CD4-positive, alpha-beta T cell (primary cell): ENCODE measurements at places on chromosomes 2 and 18.

DNA sequence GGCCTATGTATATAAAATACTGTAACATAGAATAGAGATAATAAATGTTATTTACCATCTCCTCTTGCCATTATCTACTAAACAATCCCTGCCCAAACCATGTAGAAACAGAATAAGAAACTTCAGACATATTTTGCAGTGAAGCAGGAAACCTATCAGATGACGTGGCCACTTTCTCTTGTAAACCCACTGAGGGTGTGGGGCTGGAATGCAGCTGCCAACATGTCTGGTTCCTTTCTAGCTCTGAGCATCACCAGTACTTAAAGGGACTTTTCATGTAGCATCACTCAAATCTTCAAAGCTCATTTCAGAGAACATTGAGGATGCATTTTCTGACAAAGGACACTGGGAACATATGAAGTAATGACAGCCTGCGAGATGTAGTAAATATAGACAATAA is 251.8 kb downstream of the LPIN1 start:
- no peak for DNase-seq

- DNase-seq: no peak
Observed at GRCh38 chr2:54239427-54239826, 16.6 kb downstream of the TSPYL6 start.

DNA sequence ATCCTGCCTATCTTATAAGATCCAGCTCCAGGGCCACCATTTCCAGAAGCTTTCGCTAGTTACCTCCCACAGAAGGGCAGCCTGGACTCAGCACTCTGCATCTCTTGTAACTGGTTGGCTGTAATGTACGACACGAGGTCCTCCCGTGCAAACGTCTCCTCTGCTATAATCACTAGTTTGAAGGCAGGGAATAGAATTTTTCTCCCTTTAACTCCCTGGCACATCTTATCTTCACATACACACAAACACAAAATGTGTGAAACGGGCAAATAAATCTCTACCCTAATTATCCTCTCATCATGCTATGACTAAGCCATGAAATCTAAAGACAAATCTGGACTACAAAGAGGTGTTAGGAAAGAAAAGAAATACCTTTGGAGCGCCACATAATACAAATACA is 36.8 kb downstream of the RNU4ATAC start:
- no peak for DNase-seq

DNA sequence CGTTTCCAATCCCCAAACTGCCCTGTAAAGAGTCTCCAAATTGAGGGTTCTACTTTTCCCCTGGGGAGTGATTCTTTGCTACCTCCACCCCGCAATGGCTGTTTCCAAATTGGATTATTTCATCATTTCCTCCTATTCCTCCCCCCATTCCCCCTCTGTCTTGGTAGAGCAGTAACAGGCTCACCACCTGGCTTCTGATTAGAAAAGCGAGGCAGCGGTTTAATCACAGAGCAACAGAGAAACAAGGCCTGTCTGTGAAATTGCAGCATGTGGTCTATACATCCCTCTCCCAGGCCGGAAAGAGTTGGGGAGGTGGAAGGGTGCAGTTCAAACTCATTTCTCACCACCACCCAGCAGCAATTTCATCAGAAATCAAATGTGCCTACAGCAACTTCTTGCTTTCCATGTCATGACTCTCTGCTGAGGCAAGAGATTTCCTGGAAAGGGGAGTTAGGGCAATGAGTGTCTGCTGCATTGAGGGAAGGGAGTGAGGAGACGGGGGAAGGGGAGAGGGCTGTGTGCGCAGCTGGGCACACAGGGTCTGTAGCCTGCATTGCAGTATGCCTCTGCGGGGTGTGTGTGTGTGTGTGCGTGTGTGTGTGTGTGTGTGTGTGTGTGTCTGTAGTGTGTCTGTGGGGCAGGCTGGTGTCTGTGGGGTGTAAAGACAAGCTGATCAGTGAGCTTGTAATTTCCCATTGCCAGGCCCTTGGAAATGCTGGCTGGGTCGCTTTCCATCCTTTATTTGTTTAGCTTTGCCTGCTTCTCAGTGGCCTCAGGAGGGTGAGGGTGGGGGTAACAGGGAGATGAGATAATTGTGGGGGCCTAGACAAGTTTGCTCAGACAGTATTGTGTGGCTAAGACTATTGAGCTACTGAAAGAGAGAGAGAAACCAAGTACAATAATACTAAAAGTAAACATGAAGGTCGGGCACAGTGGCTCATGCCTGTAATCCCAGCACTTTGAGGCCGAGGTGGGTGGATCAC is 13.5 kb upstream of the IGFBP2 start:
- DNase-seq: no peak

DNA sequence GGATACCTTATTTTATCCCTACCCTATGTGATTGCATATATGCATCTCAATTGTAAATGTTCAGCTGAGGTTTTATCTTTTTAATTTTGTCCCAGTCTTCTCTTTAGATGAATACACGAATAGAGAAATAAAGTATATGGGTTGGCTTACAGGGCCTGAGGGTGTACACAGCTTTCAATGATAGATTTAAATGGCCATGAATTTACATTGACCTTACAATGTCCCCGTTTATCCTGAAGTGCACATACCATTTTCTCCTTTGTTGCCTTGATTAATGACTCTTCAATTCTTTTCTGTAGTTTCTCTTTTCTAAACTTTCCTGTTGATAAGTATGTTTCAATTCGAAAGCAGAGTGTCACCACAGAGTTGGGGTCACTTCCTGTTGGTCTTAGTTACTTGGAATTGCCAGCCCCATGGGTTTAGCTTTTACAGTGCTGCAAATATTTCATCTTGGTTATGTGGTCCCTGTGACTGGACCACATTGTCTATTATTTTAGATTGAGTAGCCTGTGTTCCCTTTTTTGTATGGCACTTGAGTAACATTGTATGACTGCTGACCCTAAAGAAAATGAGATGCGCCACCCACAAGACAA is 1616.3 kb upstream of the ACVR2A start:
- no peak for DNase-seq

- no peak for DNase-seq
Observed at GRCh38 chr2:212842544-212843185, 304.1 kb upstream of the ERBB4 start.

DNA sequence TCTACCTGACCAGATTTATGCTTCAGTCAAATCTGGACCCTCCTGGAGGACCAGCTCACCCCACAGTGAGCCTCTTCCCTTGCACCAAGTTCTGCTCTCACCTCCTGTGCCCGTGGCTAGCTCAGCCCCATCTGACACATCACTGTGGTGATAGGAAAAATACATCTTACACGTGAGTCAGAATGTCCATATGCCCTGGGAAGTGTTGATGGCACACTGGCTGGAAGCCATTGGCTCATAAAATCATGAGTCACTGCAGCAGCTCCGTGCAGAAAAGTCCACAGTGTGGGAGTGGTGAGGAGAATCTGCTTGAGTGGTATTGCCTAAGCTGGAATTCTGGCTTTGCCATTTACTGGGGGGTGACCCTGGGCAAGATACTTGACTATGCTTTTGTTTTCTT is 42.6 kb upstream of the RAPGEF4 start:
- no peak for DNase-seq

DNA sequence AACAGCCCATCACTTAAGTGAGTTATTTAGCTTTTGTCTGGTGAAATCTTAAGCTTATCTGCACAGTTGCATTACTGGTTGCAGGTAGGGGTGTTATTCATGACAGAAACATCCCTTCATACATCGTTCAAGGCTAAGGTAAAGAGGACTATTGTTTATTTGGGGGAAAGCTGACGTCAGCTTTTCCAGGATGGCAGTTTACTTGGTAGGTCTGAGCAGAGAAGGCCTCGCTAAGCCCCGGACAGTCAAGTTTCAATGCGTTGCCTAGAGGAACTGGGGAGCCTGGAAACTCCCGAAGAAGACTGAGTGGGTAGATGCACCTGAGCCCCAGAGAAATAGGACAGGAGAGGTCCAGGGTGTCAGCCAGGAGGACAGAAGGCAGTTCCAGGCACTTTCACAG is 2.2 kb downstream of the RNU4ATAC start:
- DNase-seq: no peak

GRCh38 chr18:7608174-7608550 is 41.0 kb downstream of the PTPRM start:
- DNase-seq: no peak

DNA sequence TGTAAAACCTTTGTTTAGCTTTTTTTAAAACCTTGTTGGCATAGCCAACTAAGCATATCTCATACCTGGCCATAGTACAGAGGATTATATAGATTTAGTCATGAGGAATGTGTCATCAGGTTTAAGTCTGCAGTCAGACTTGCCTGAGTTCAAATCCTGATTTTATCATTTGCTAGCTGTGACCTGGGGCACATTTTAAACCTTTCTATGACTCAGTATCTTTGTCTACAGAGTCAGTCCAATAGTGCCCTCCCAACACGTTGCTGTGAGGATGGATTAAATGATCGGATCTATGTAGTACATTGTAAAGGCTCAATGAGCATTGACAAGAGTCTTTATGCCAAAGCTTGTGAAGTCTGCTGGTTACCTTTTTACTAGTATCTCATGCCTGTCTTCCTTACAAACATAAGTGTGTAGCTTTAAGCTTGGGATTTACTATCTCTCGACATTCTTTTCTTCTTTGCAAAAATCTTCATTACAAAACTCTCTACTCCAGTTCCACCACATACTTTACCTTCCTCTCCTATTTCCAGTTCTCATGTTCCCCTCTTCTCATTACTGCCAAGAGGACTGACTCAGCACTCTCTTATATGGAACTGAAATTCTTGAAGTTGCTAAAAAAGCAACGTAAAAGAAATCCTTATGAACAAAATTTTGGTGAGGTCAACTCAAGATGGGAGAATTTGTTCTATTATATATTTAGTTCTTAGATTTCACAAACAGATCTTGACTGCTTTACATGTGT is 68.1 kb upstream of the RBMS1 start:
- DNase-seq: no peak

DNA sequence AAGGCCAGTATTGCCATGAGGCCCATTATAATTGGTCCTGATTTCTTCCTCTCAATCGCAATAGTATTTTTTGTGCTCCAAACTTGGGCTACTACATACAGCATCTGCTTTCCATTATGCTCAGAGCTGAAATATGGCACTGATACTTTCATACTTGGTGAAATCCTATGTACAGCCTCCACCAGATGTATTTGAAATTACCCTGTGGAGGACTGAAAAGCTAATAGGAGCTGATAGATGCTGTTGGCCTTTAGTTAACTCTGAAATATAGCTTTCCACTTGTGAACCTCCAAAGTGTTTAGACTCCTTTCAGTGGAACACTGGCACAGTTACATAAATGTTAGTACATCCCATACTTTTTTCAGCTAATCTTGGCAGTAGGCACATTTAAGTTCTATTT is 205.7 kb downstream of the NEDD4L start:
- DNase-seq: no peak

DNA sequence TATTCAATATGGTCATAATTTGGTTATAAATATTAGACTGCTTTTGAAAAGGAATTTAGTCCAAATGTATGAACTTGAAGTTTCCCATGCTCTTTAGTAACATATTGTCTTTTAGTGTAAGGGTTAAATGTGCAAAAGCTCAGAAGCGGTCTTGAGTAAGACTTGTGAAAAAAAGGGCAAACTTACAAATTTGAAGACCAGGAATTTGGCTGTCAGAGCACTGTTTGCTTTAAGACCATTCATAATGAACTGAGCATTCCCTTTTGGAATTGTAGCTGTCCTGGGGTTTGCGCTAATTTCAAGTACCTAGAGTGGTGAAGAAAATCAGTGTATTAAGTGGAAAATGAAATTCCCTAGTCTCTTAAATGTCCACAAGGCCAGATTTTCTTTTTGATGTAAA is 6.9 kb upstream of the ZEB2 start:
- DNase-seq: no peak

DNA sequence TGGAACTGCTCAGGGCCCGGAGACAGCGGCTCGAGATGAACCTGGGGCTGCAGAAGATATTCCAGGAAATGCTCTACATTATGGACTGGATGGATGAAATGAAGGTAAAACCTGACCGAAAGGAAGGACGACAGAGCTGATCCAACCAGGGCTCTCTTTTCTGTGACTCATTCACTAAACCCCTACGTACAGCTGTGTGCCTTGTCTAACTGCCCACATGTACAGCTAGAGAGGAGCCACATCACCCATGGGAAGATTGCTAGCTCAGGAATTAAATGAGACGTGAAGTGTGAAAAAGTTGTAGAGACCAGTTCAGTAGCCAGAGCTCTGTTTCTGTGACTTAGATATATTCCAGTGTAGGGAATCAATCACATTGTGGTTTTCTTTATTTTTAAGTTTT is 97.3 kb upstream of the EML6 start:
- no peak for DNase-seq

- DNase-seq: no peak
Observed at GRCh38 chr2:58072102-58072501, 25.5 kb downstream of the VRK2 start.

DNA sequence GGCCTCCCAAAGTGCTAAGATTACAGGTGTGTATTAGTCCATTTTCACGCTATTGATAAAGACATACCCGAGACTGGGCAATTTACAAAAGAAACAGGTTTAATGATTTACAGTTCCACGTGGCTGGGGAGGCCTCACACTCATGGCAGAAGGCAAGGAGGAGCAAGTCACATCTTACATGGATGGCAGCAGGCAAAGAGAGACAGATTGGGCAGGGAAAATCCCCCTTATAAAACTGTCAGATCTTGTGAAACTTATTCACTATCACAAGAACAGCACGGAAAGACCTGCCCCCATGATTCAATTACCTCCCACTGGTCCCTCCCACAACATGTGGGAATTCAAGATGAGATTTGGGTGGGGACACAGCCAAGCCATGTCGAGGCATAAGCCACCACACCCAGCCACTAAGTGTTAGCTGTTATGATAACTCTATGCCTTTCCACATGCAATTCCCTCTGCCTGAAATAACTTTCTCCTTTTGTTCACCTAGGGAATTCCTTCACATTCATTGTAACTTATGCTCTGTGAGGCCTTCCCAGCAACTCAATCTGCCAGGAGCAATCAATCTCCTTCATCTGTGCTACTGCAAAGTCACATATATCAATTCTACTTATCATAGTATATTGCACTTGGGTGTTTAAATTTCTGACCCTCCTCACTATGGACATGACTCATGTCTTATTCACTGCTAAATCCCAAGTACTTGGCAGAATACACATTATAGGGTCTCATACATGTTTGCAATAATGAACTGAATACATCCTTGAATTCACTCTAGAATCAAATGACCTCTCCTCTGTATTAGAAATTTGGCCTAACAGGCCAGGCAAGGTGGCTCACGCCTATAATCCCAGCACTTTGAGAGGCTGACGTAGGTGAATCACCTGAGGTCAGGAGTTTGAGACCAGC is 7.4 kb downstream of the MCEE start:
- DNase-seq: no peak

DNA sequence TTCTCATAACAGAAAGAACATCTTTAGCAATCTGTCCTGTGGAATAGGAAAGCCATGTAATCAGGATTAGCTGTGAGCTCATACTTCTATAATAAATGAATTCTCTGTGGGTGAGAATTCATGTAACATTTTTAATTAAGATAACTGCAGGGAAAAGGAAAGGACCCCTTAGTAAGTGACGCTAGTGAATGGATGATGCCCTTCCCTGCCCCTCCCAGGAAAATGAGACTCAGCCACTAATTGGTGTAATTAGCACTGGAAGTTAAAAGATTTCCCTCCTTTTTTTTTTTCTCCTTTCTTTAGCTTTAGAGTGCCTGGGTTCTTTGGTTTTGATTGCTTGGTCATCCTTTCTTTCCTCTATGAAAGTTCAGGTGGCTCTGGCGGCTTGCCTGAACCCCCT is 90.3 kb downstream of the VWA3B start:
- no peak for DNase-seq

- no peak for DNase-seq
Observed at GRCh38 chr2:31529256-31529655, 51.5 kb downstream of the SRD5A2 start.
